NCI-H2227 treated with DMSO at 0.1 percent for 48 hours (cell line): ENCODE measurements at places on chromosomes 7 and 10.

DNA sequence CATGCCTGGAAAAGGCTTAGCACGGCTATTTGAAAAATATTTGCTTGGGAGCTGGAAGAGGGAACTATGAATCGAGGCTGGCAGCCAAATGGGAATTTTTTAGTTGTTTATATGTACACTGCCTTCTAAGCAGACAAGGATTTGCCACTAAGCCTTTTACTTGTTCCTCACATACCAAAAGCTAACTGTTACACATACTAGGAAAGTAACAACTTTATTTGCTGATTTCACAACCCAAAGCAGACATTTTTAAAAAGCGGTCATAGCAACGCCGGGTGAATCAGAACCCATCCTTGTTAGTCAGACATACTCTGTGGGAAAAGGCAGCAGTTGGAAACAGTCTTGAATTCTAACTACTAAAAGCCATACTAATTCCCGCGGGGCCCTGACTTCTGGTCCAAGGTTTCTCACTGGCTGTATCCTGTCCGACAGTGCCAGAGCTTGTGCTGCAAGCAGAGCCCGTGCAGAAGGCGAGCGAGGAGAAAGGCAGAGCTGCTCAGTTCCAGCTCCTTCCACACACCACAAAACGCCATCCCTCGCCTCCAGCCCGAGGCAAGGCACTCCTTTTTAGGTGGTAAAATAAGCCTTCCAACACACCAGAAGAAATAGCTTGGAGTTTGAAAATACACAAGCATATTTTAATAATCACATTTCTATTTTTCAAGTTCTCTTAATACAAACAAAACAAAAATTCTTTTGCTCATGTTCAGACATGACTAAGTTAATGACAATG lies 89.2 kb downstream of the RNF216 start:
- DNase-seq = no peak

DNA sequence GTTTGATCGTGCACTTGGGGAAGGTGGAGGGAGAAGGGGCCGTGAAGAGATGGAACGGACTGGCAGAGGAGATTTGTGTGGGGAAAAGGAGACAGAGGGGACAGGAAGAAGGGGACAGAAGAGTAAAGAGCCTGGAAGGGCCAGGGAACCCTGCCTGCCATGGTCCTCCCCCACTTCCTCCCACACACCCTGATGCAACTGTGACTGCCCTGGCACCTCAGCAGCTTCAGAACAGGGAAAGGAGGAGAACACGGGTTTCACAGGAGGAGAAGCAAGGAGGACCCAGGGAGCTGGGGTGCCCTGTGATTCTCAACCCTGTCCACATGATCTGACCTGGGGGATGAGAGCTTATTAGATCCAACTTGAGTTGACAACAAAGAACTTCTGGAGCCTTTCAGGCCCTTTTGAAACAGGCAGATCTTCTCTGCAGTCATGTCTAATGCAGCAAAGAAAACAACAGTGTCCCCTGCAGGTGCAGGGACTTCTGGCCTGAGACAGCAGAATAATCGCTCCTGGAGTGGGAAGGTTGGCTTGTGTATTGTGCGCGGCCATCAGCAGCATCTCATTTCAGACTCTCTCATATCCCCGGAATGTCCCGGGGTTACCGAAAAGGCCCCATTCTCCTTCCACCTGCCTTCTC lies 421.6 kb downstream of the PAXIP1 start:
- DNase-seq = no peak

GRCh38 chr10:98664329-98665042 lies 217.8 kb upstream of the HPS1 start:
- no peak for DNase-seq

- DNase-seq = no peak
These were observed 123.7 kb downstream of the SLIT1 start for GRCh38 chr10:97062046-97062445.

GRCh38 chr10:78451592-78451991 lies 417.9 kb downstream of the RPS24 start:
- no peak for DNase-seq

DNA sequence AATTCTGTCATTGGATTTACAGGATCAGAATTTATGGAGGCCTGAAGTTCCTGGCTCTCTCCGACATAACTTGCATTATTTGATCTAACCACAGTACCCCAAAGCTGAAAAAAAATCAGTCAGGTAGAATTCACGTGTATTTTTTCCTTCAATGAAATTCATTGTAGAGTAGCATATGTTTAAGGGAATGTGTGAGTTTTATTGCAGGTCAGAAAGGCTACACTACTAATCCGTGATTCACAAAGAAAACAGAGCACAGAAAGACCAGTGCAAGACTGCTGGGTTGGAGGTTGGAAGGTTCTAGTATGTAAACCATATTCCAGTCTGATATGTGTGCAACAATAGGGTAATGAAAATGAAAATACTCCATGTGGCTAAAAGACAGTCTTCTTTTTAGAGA lies 247.0 kb upstream of the FERD3L start:
- DNase-seq = no peak

GRCh38 chr7:113727486-113727885 lies 191.3 kb downstream of the PPP1R3A start:
- no peak for DNase-seq

GRCh38 chr10:81838950-81839349 lies 36.0 kb upstream of the NRG3 start:
- DNase-seq = no peak

GRCh38 chr7:75889826-75890225 lies 11.0 kb downstream of the RHBDD2 start:
- DNase-seq = peak; percentile 46

DNA sequence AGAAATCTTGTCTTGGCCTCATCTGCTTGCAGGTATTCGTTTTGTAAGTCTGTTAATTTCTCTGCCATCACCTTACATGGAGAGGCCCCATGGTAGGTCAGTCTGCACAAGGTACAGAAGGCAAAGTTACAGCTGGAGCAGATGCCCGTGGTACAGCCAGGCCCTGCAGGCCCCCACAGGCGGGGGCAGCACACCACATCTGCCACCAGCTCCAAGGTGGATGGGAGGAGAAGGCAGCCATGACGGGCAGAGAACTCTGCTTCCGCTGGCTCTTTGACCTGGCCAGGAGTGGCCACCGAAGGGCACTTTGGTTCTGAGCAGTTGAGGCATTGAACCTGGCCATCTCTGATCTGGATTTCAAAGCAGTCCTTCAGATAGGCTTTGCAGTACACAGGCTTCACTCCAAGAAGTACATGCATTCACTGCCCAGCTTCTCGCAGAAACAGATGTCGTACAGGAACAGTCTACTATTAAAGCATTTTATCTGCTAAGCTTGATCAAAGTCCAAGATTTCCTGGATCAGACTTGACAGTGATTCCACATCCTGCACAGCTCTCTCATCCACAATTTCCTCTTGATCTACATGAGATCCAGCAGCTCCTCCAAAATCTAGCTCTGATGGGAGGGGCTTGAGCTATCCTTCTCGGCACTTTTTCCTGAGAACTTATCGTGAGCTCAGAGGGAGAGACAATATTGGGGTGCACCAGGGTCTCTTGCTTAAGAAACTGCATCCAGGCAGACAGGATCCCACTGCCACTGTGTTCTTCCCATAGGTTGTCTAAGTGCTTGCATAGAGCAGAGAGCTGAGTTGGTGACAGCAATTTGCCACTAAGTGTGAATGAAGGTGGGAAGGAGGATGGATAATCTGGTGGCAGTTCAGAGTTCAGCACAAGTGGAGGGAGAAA lies 120.7 kb downstream of the TRRAP start:
- no peak for DNase-seq

DNA sequence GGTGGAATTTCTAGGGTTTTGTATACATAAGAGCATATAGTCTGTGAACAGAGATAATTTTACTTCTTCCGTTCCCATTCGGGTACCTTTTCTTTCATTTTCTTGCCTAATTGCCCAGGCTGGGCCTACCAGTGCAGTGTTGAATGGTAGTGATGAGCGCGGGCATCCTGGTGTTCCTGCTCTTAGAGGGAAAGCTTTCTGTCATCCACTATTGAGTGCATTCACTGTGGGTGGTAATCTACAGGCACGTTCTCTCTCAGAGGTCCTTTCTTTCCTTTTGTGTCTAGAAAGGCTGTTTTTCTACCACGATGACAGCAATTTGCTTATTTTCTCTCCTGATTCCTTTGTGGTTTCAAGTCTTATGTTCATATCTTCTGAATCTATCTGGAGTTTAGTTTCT lies 65.0 kb downstream of the INPP5A start:
- no peak for DNase-seq

DNA sequence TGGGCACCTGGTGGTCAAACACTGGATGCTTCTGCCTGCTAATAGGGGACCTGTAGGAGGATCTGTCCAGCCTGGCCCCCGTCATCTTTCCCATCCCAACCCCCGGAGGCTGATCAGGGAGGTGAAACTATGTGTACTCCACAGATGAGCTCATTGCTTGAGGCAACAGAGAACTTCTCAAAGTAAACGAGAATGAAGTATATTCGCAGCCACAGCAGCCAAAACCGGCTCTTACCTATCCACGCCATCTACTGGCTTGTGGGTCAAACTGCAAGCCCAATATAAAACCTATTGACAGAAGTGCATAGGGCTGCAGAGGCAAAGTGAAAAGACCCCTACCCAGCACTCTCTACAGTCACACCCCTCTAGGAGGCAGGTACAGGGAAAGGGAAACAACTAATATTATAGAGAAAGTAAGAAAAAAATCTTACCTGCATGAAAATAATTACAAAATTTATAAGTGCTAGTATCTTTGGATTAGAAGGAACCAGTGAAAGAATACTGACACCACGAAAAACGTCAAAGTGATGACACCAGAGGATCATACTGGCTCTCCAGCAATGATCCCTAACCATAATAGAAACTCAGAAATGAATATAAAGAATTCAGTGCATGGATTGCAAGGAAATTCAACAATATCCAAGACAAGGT lies 973.5 kb downstream of the ANKRD7 start:
- no peak for DNase-seq

GRCh38 chr7:27774717-27775328 lies 34.9 kb downstream of the TAX1BP1 start:
- no peak for DNase-seq
